ENCODE measurements at places on chromosomes 7 and 10.

DNA sequence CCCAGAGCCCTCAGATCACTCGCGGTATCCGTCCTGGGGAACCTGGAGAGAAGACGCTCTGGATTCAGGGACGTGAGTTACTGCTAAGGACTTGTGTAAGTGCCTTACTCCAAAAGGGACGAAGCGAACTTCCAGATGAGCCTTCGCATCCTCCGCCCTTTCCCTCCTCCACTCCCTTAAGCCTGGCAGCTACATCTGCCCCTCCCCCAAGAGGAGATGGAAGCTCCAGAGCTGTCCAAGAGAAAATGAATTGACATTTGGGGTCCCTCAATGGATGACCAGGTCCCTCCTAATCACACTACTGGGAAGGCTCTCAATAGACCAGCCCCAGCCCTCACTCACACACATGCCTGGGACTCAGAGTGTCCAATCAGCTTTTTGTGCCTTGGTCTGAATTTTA is 31.3 kb upstream of the GDF10 start:
- no peak for DNase-seq

DNA sequence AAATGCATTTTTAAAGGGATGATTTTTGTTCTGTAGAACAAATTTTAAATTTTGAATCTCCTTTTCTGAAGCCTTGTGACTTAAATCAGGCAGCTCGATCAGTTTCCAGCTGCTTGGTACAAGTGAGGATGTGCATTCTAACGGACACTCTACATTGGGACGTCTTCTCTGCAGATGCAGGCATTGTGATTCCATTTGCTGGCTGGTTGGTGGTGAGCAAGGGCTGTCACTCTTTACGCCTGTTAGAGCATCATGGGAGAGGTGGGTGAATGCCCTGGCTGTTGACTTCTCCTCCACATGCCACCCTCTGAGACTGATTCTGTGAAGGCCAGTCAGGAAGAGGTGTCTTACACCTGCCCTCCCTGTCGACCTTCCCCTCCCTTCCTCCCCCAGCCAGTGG is 240.5 kb upstream of the RNF32 start:
- DNase-seq = no peak

DNA sequence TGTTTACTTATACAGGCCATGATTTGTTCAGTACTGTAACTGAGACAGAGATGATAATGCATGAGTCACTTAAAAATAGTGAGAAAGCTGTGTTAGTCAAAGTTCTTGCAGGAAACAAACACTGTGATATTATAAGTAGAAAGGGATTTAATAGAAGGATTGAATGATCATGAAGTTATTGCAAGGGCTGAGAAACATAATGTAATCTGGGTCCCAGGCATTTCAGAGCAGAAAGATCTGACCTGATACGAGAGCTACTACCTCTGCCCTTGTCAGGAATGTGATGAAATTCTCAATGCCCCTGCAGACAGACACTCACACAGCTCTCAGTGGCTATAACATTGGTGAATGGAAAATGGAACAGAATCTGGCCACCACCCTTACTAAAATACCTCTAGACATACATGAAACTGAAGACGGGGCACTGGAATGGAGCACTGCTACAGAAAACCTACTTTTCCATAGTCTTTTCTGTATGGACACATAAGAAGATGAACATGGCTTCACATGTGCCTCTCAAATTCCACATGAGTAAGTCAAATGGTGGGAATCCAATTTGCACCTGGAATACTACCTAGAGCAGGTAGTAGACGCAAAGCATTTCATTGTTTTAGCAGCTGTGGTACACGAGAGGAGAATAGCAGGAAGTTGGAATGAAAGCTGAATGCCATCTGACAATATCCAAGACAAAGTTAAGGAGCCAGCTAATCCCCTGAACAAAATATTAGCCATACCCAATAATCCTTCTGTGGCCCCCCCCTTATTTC is 19.1 kb upstream of the VWDE start:
- no peak for DNase-seq

- peak; percentile 62 for DNase-seq
Observed at GRCh38 chr7:44797329-44798258, 1.1 kb downstream of the PPIA start.

DNA sequence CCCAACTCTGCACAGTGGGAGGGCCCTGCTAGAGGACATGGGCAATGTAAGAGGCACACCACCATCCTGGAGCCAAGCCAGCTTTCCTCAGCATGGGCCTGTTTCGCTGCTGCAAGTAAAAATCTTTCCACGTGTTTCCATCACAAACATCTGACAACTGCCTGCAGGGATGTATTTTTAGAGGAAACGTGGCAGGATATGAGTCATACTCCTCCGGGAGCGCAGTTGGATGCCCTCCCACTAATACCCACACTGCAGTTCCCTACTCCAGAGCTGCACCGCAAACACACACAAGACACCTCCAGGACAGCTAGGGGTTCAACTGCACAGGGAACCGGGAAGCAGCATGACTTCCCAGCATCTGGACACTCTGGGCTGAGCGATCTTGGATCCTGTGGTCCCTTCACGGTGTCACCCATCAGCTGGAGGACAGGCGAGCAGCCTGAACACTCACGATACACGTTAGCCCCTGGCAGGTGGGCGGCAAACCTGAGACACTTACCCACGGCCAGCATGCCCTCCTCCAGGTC is 26.1 kb downstream of the PLAC9 start:
- DNase-seq = no peak

- no peak for DNase-seq
Observed at GRCh38 chr7:79702116-79702515, 248.6 kb upstream of the MAGI2 start.

- no peak for DNase-seq
Observed at GRCh38 chr7:56218510-56218909, 102.3 kb upstream of the NUPR2 start.

- DNase-seq = no peak
Observed at GRCh38 chr7:1295776-1296355, 63.2 kb downstream of the UNCX start.

- DNase-seq = peak; percentile 20
Observed at GRCh38 chr10:132665946-132666704, 119.8 kb downstream of the NKX6-2 start.

DNA sequence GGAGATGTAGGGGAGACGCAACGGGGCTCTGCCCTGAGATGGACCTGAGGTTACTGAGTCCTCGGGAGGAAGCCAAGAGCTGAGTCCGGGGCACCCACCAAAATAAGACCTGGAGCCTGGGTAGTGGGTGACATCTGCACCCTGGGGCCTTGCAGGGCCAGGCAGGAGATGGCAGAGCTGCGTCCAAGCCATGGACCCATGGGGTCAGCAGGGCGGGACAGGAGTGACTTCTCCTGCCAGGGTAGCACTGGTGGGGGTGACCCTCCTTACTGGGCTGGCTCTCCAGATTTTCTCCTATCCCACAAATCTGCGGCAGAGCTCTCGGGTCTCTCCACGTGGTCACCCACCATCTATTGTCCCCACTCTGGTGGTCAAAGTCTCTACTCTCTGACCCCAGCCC is 2.1 kb downstream of the GHRHR start:
- DNase-seq = no peak

DNA sequence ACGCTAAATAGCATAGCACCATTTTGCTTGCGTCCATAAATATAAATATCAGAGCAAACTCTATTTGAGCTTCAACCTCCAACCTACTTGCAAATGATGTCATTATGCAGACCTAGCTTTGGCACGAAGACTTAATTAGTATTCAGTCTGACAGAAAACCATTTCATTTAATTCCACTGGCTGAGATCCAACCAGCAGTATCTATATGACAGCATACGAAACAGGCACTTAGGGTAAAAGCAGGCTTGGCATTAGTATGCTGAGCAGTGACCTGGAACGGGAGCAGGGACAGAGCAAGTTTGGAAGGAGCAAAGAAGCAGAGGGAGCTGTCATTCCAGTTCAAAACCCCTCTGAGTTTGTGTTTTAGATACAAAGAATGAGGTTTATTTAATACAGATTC is 312.5 kb upstream of the CHRM2 start:
- no peak for DNase-seq

DNA sequence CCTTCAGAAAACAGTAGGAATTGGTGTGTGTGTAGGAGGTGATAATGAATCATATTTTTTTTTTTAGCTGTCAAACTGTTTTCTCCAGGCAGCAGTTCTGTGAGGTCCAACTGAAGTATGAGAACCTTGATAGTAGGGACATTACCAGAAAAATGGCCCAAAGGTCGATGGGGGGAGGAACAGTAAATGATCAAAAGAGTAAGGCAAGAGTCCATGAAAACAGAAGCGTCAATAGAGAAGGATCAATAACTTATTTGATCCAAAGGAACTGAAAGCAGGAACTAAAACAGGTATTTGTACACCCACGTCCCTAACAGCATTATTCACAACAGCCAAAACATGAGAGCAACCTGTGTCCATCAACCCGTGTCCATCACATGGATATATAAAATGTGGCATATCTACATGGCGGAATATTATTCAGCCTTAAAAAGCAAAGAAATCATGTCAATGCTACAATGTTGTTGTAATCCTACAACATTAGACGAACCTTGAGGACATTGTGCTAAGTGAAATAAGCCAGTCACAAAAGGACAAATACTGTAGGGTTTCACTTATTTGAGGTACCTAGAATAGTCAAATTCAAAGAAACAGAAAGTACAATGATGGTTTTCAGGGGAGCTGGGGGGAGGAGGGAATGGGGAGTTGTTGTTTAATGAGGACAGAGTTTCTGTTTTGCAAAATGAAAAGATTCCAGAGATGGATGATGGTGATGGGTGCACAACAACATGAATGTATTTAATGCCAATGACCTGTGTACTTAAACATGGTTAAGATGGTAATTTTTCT is 214.0 kb upstream of the KLF14 start:
- DNase-seq = no peak

DNA sequence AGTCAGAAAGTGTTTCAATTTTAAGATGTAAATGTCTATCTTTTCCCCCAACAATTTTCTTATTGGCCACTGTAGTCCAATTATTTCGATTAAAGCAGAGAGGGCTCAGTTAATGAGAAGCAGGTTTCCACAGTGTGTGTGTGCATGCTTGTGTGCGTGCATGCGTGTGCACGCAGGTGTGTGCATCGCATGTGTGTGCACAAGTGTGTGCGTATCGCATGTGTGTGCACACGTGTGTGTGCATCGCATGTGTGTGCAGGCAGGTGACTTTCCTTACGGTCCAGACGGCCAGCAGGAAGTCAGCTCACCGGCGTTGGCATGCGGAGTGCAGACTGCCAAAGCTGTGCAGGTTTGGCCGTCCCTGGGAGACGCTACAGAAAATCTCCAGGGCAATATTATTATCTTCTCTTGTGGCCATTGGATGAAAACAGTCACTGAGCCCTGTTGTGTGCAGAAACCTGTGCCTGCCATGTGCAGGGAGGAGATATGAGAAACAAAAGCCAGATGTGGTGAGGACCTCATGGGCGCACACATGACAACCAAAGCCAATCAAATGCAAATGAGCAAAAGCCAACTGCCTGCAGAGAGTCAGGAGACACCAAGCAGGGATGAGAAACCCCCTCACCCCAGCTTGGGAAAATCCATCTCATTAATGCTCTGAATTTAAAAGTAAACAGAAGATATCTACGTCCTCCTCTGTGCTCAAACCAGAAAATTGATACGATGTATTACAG is 70.4 kb downstream of the C10orf90 start:
- DNase-seq = no peak

- no peak for DNase-seq
Observed at GRCh38 chr10:132974249-132974796, 32.0 kb upstream of the CFAP46 start.

DNA sequence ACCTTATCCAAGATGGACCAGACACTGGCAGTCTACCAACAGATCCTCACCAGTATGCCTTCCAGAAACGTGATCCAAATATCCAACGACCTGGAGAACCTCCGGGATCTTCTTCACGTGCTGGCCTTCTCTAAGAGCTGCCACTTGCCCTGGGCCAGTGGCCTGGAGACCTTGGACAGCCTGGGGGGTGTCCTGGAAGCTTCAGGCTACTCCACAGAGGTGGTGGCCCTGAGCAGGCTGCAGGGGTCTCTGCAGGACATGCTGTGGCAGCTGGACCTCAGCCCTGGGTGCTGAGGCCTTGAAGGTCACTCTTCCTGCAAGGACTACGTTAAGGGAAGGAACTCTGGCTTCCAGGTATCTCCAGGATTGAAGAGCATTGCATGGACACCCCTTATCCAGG is 13.4 kb downstream of the LEP start:
- no peak for DNase-seq

- no peak for DNase-seq
Observed at GRCh38 chr7:44884621-44885393, 523 bp downstream of the PURB start.

- DNase-seq = no peak
Observed at GRCh38 chr10:125407000-125407502, 246.7 kb upstream of the CTBP2 start.

GRCh38 chr7:123749537-123749857 is 694 bp upstream of the WASL start:
- peak; percentile 78 for DNase-seq

- DNase-seq = no peak
Observed at GRCh38 chr7:141023295-141023694, 8.5 kb upstream of the MRPS33 start.

- no peak for DNase-seq
Observed at GRCh38 chr7:8131694-8132605, 130.0 kb downstream of the ICA1 start.

DNA sequence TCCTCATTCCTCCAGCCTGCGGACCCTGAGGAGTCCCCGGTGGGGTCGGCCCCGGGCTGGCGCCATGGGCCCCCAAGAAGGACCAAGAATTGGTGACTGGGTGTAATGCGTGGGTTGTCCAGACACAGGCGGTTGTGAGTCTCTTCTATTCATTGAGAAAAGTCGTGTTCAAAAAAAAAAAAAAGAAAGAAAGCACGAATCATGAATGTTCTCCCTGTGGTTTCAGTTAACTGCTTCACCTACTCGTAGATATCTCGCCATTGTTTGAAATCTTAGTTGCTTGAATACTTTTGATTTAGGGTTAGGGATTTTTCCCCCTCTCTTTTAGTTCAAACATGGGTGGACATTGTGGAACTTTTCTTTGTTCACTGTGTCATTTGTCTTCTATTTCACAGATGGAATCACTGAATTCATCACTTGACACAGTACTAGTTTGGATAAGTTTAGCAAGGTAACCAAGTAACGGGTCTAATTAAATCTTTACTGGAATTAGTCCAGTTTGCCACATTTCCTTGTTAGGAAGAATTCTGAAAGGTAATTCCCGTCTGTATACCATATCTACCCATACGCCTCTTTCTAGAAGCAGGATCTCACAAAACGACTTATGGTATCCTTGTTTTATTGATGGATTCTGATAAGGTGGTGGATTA is 775 bp downstream of the STARD3NL start:
- DNase-seq = no peak

- no peak for DNase-seq
Observed at GRCh38 chr7:41855798-41856197, 152.9 kb upstream of the INHBA start.

DNA sequence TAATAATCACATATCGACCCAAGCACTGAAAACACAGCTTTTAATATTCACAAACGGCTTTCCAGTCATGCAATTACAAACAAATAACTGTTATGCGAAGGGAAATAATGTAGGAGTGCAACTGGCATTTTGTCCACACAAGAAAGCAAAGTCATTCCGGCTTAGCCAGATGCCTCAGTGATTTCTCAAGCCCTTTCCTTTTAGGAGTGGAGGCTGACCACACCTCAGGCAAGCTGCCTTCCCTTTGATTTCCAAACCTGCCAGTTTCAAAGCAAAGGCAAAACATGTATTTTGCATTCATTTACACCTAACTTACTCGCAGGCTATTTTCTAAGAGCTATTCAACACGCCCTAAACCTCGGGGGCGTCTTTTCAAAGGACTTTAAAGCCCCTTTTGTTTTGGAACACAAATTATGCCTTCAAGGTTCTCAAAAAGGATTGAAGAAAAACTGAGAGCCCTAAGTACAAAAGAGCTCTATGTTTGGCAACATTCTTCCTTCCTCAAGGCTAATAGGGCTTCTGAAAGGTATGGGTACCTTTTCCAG is 109.6 kb downstream of the CPXM2 start:
- DNase-seq = no peak

GRCh38 chr7:30888747-30889146 is 22.9 kb upstream of the AQP1 start:
- DNase-seq = no peak

All from KG1 (cell line).